ENCODE measurements at places on chromosomes 2 and 18. TPM values are rescaled to one million over a fixed set of nuclear protein-coding genes. Genes with fewer than 3 reads are reported as not detected.

DNA sequence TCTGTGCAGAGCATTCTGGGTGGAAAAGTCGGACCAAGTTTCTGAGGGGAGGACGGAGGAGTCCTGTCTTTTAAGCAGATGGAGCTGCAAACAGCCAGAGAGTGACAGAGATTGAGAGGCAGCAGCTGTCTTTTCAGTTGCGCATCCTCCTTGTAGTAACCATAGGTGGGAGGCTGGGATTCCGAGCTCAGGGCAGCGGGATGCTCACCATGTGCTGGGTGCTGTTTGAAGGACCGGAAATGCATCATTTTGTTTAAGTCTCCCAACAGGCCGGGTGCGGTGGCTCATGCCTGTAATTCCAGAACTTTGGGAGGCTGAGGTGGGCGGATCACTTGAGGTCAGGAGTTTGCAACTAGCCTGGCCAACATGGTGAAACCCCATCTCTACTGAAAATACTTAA, 93.4 kb downstream of the AGAP1 start:
- DNase-seq = no peak

- no peak for DNase-seq
These were observed 68.3 kb downstream of the TMEFF2 start for GRCh38 chr2:192126426-192126825.

- no peak for DNase-seq
These were observed 231.0 kb downstream of the INSIG2 start for GRCh38 chr2:118319271-118319684.

- DNase-seq = no peak
These were observed 2.4 kb downstream of the SP110 start for GRCh38 chr2:230217424-230217823.

GRCh38 chr2:96970248-96970875, 16.0 kb downstream of the FAM178B start:
- DNase-seq = no peak

GRCh38 chr2:68032702-68033101, 30.1 kb downstream of the C1D start:
- DNase-seq = no peak

GRCh38 chr2:62270728-62271127, 74.8 kb downstream of the B3GNT2 start:
- DNase-seq = no peak

- DNase-seq = no peak
These were observed 623.2 kb upstream of the ID2 start for GRCh38 chr2:8058652-8059051.

GRCh38 chr2:31090188-31090587, 48.1 kb downstream of the GALNT14 start:
- no peak for DNase-seq

GRCh38 chr2:224775647-224776046, 59.5 kb upstream of the CCDC195 start:
- DNase-seq = no peak

DNA sequence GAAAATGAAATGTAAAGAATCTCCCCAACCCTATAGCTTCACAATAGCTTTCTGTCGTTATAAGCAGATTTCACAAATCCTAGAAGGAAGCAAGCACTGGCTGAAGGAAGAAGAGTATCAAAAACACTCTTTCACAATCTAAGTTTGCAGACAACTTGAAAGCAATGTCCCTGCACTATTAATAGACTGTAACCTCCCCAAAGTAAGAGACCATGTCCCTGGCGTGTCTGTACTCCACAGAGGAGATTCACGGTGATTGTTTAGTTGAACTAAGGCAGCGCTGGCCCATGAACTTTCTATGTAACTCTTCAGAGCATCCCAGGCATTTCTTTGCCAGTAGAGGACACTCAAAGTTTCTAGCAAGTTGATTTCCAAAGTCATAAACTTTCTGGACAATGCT, 128.0 kb upstream of the HNRNPA3 start:
- no peak for DNase-seq

- no peak for DNase-seq
These were observed 191.4 kb downstream of the NYAP2 start for GRCh38 chr2:225590932-225591331.

DNA sequence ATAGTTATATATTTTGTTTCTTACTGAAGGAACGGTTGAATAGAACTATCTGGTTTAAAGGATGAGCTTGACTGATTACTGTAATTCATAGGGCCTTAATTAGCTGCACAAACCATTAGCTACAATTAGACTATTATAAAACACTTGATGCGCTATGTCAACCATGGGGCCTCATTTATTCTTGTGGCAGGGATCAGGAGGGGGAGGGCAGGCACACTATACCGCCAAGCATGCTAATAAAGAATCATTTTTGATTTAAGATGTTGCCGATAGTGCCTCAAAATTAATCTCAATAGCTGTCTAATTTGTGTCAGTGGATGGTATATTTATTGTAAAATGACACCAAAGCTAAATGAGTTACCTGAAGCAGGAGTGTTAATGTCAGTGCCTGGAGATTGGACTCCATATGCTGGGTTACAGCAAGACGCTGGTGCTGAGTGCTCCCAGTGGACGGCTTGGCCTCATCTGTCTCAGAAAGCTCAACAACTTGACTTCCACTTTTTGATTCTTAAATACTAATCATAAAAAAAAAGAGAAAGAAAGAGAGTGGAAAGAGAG, 1007.0 kb upstream of the CELF4 start:
- no peak for DNase-seq

DNA sequence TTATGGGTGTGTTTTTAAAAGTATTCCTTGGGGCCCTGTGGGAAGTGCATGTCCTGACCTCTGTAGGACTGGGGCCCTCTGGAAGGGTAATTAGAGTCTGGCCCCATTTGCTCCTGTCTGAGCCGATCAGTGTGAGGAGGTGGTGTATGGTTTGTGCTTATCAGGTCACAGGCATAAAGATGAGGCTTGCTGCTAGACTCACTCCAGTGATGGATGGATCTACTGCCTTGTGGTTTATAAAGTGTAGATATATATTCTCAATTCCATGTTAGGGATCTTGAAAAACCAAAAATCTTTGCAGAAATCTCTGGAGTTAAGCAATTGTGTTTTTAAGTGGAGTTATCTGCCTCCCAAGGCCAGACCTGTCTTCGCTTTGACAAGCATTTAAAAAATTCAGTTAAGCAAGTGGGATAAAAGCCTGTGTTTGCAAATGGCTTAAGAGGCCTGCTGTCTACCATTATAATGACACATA, 182.4 kb downstream of the PTPRM start:
- DNase-seq = no peak

- no peak for DNase-seq
These were observed 230.7 kb upstream of the PXDN start for GRCh38 chr2:1975060-1975459.

GRCh38 chr2:120829633-120830025, 94.0 kb downstream of the GLI2 start:
- no peak for DNase-seq

- no peak for DNase-seq
These were observed 235.1 kb downstream of the SEPTIN10 start for GRCh38 chr2:109378682-109379081.

DNA sequence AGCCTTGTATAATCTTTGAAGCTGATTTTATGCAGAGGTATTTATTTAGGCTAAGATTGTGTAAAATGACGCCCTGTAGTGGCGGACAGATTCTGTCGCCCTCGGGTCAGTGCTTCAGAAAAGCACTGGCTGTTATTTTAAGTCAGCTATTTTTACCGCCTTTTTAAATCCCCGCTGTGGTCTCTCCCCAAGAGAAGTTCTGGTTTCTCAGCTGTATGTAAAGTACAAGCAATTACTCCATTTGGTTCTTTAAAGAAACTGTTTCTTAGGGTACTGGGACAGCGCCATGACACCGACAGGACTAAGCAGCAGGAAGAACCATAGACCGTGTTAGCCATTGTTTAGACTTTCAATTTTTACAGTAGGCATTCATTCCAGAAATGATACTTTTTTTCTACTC, 65.0 kb downstream of the UGGT1 start:
- no peak for DNase-seq

GRCh38 chr18:3139406-3139805, 80.4 kb downstream of the MYOM1 start:
- no peak for DNase-seq

DNA sequence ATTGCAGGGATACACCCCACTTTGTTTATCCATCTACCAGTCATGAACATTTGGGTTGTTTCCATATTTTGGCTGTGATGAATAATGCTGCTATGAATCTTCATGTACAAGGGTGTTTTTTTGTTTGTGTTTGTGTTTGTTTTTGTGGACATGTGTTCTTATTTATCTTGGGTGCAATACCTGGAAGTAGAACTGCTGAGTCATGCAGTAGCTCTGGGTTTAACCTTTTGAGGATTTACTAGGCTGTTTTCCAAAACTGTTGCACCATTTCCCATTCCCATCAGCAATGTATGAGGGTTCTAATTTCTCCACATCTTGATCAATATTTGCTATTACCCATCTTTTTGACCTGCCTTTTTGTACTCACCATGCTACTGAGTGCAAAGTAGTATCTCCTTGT, 140.0 kb upstream of the CYP1B1 start:
- no peak for DNase-seq

DNA sequence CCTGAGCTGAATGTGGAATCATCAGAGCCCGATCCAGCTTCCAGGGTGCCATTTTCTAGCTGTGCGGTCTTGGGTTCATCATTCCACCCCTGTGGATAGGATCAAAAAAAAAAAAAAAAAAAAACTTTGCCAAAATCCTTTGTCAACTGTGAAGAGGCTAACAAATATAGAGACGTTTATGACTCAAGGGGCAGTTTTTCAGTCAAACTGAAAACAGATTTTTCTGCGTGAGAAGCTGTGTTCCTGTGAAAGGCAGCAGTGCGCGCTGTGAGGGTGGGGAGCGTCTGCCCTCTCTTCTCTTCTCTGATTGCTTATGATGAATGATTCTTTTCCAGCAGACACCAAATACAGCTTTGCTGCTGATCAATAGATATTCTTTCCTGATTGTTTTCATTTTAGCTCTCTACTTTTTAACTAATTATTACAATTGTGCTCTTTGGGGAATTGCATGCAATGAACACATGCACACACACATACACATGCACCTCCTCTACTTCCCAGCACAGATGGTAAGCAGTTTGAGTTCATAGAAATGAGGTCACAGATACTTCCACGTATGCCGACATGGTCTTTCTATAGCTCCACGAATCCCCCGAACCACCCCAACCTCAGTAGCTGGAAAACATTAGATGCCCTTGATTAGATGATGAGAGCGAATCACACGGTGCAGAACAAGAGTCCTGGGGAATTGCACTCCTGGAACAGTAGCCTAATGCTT, 175.4 kb downstream of the NRP2 start:
- DNase-seq = no peak

GRCh38 chr2:218296847-218297246, 4.5 kb upstream of the TMBIM1 start:
- no peak for DNase-seq

DNA sequence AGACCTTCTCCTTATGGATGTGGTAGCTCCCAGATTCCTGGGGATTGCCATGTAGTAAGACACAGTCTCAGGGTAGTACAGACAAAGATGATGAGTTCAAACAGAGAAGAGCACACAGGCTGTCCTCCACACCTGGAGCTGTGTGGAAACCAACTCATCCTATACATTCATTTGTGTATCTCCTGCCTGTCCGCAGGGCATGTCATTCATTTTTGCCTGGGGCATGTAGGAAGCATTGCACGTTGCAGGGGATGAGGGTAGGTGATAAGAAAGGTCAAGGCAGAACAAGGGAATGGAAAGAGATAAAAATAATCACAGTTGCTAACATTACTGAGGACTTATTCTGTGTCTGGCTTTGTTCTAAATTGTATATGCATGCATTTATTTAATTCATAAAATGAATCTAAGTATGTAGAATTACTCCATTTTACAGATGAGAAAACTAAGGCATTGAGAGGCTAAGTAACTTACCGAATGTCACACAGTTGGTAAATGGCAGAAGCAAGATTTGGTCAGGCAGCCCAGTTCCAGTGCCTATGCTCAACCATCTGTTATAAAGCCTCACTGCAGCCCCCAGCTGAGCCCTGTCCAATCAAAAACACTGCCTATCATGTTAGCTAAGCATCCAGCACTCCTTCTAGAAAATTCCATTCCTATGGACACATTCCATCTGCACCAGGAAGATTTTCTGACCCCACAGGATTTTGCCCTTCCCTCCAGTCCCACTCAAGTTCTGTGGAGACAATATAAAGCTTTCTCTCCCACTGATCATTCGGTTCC, 81.0 kb downstream of the SUMO1 start:
- no peak for DNase-seq

- no peak for DNase-seq
These were observed 256.6 kb upstream of the RASGRP3 start for GRCh38 chr2:33219850-33220275.

- DNase-seq = no peak
These were observed 152.5 kb upstream of the APCDD1 start for GRCh38 chr18:10301831-10302483.

- peak; percentile 83 for DNase-seq
These were observed 134.1 kb upstream of the ITGB6 start for GRCh38 chr2:160334028-160334741.

DNA sequence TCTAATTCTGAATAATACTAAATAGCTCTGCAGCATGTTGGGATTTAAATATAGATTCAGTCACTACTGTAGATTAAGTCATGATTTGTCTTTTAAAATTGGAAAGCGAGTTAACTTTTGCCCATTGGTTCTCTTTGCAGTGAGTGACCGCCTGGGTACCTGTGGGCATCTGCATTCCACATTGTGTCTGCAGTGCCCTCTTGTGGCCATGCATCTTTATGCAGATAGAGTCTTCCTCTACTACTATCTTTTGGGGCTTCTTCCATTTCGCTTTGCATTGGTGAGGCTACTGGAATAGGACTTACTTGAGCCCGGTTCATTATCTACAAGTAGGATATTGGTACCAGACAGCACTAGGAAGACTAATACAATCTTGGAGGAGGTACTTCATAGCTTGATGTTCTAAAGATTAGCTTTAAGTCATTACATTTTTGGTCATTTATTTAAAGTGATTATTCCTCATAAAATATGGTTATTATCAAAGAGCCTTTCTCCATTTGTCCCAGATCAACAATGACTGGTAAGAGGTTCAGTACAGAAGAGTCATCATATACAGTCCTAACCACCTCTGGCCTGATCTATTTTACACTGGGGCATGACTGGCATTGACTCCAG, 203.0 kb downstream of the SOCS6 start:
- DNase-seq = peak; percentile 7

- no peak for DNase-seq
These were observed 125.2 kb upstream of the LGALSL start for GRCh38 chr2:64328756-64329155.

GRCh38 chr2:109513749-109514588, 99.8 kb downstream of the SEPTIN10 start:
- peak; percentile 76 for DNase-seq

Gene DPYSL5
- 21.2 TPM for polyA plus RNA-seq

Gene HADHA
- polyA plus RNA-seq = not detected

Gene SKA1
- 2.8 TPM for polyA plus RNA-seq

Gene TSPYL6
- polyA plus RNA-seq = not detected

Gene IRS1
- 23.8 TPM for polyA plus RNA-seq

Gene DQX1
- polyA plus RNA-seq = not detected

Gene SLC19A3
- 0.64 TPM for polyA plus RNA-seq

Gene DOK6
- 4.7 TPM for polyA plus RNA-seq

Gene SULT1C4
- 17.5 TPM for polyA plus RNA-seq

Gene RESP18
- not detected for polyA plus RNA-seq

Gene CCDC121
- polyA plus RNA-seq = 7.9 TPM
